AG04450 (cell line): ENCODE measurements at places on chromosomes 7 and 10. TPM values are rescaled to one million over a fixed set of nuclear protein-coding genes. Genes with fewer than 3 reads are reported as not detected.

DNA sequence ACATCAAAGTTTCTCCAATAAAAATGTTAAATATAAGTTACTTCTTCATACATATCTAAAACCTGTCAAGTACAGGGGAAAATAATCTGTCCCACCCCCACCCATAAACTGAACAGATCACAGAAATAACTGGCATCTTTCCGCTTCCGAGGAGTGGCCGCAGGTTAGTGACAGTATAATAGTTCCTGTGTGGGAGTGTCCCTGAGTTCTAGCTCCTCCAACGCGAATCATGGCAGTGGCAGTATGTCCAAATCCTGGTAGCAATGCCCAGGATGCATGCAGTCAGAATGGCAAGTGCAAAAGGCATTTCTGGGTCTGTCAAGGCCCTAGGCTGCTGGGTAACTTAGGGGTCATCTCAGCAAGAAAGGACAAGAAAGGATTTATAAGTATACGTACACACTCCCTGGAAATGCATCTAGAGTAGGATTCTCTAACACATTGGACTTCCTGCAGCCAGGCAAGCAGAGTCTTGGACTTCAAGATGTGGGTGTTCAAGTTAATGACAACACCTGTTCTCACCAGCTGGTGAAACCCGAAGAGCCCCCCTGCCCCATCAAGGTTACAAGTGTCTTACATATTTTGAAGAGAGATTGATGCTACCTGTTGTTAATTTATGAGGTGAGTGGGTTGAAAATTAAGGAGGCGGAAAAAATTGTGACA, 94.4 kb upstream of the COL1A2 start:
- DNase-seq: no peak

- DNase-seq: no peak
These were observed 56.9 kb downstream of the NEUROG3 start for GRCh38 chr10:69516316-69516715.

- no peak for DNase-seq
These were observed 118.0 kb downstream of the PPP1R3A start for GRCh38 chr7:113800826-113801225.

GRCh38 chr10:17199351-17199804, 2.1 kb downstream of the TRDMT1 start:
- DNase-seq: no peak

- DNase-seq: no peak
These were observed 16.2 kb upstream of the DNAJB6 start for GRCh38 chr7:157320608-157320980.

GRCh38 chr7:13849163-13849892, 140.1 kb downstream of the ETV1 start:
- no peak for DNase-seq

DNA sequence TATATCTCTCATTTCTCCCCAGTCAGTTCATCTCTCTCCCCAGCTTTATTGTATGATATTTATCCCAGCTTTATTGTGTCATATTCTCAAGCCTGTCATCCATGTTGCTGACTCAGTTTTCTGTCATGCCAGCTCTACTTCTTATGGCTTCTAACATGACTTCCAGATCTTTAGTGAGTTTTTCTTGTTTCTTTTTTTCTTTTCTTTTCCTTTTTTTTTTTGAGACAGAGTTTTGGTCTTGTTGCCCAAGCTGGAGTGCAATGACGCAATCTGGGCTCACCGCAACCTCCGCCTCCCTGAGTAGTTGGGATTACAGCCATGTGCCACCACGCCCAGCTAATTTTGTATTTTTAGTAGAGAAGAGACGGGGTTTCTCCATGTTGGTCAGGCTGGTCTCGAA, 28.7 kb upstream of the CALU start:
- DNase-seq: no peak

The VSTM4 gene
- 3.6 and 3.9 TPM in 2 replicates for polyA plus RNA-seq
